ENCODE measurements at places on chromosomes 1 and 21. TPM values are rescaled to one million over a fixed set of nuclear protein-coding genes. Genes with fewer than 3 reads are reported as not detected.

GJA4 gene
- not detected for total RNA-seq

PAPPA2 gene
- not detected for total RNA-seq

MAP3K7CL gene
- 2.0 TPM for total RNA-seq

CFAP45 gene
- total RNA-seq = 0.51 TPM

KLHDC7A gene
- 1.5 TPM for total RNA-seq

PRRX1 gene
- not detected for total RNA-seq

SLFNL1 gene
- not detected for total RNA-seq

FCER1G gene
- total RNA-seq = not detected

TCEA3 gene
- total RNA-seq = 0.17 TPM

TMEM240 gene
- total RNA-seq = 0.43 TPM

CHRNB2 gene
- total RNA-seq = 0.58 TPM

RHD gene
- not detected for total RNA-seq

NADK gene
- 33.8 TPM for total RNA-seq

FMO5 gene
- 0.27 TPM for total RNA-seq

MROH7 gene
- not detected for total RNA-seq

C1QB gene
- total RNA-seq = not detected

RNU1-3 gene
- not detected for total RNA-seq

CYP4Z1 gene
- not detected for total RNA-seq

PSMB4 gene
- 430 TPM for total RNA-seq

TTC24 gene
- total RNA-seq = not detected

TNFSF4 gene
- total RNA-seq = 0.07 TPM

OPRD1 gene
- 0.06 TPM for total RNA-seq

All from A549 treated with CpdA at 1 μM for 4 hours (cell line).